ENCODE measurements at places on chromosomes 4 and X.

DNA sequence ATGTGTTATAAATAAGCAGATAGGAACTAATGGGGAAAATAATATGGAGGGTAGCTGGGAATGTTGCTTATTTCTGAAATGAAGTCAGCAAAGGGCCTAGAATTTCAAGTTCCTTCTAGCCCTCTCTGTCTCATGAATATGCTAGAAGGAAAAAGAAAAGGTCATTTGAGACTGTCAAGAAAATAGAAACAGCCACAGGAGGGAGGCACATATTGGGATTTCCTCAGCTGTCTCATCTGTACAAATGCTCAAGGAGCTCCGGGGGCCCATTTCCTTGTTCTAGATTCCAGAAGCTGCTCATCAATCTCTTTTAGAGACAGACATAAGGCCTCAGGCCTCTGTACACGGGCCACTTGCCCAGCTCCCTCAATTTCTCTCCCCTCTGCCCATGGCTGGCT, 127.6 kb upstream of the ETNPPL start:
- no peak for DNase-seq

DNA sequence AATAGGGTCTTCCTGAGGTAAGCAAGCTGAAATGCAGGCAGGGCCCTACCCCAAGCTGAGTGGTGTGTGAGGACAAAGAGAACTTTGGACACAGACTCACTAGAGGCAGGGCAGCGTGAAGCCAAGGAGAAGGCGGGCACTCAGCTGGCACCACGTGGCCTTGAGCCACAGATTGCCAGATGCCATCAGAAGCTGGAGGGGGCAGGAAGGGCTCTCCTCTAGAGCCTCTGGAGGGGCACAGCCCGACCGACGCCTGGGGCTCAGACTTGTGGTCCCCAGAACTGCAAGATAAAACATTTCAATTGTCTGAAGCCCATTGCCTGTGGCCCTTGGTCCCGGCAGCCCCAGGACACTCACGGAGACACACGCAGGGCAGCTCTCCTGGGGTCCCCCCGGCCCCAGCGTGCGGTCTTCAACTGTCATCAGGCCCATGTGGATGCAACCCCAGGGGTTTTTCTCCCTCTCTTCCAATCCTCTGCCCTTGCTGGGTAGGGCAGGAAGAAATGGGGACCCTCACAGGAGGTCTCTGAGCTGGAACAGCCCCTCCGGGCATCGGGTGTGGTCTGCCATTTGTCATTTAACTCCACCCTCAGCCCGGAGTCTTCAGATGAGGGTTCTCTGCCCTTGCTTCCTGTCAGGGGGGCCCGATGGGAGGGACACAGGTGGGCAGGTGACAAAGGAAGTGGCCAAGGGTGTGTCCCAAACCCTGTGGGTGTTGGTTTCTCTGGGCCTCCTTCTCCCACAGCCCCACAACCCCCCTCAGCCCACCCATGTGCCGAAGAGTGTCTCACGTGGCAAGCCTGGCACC, 22.2 kb downstream of the HMX1 start:
- no peak for DNase-seq

GRCh38 chr4:40991908-40992307, 222.4 kb downstream of the APBB2 start:
- no peak for DNase-seq

- no peak for DNase-seq
These were observed 612 bp upstream of the RRAGB start for GRCh38 chrX:55716937-55717336.

GRCh38 chr4:185868983-185869382, 57.0 kb upstream of the SORBS2 start:
- DNase-seq, result no peak

DNA sequence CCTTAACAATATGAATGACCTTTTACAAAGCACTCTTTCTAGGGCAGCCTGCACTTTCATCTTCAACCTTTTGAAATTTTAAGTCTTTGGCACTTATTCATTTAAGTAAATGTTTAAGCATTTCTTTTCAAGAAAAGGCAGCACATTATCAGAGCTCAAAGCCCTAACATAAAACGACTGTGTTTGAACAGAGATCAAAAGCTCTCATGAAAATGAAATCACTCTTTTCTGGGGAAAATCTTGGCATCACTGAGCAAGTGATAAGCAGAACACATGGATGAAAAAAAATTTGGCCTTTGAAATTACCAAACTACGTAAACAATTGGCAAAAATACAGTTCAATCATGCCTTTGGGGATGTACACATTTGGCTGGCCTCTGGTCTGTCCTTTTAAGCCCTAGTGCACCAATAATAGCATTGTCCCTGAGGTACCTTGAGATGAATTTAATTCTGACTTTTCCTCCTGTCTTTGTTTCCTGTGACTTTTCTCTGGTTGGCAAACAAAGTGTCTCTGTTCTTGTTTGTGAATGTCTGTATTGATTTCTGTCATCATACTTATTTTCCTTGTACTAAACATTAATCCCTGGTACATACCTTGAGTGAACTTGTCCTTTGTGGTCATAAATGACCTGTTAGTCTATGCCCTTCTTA, 12.9 kb upstream of the ODAM start:
- DNase-seq, result no peak

GRCh38 chr4:93513851-93514250, 314.7 kb upstream of the ATOH1 start:
- no peak for DNase-seq

- DNase-seq, result no peak
These were observed 8.8 kb downstream of the EPHA5 start for GRCh38 chr4:65661471-65661870.

GRCh38 chrX:133852837-133853356, 132.5 kb downstream of the GPC3 start:
- DNase-seq, result no peak

GRCh38 chr4:52263607-52264006, 212.5 kb downstream of the SPATA18 start:
- DNase-seq, result no peak

DNA sequence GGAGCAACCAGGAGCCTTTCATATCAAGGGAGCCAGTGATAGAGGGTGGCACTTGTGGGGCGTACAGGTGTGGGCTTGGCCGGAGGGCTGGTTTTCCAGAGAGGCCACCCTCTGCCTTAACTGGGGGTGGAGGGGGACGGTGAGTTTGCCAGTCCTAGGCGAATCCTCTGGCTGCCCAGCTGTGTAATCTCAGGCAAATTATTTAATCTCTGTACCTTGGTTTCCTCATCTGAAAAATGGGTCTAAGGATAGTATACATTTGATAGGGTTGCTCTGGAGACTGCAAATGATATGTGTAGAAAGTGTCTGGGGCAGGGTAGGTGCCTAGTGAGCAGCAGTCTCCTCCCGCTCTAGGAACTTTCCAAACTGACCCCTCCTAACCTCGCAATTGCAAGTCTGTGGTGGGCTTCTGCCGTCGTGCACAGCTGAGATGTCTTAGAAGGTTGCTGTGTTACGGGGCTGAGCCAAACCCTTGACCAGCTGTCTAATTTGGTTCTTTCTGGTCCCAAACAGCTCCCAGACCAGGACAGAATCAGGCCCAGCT, 3.8 kb upstream of the CXCR3 start:
- no peak for DNase-seq

GRCh38 chr4:99029852-99030251, 34.3 kb downstream of the METAP1 start:
- no peak for DNase-seq

GRCh38 chr4:87497159-87497558, 32.0 kb downstream of the SPARCL1 start:
- no peak for DNase-seq

DNA sequence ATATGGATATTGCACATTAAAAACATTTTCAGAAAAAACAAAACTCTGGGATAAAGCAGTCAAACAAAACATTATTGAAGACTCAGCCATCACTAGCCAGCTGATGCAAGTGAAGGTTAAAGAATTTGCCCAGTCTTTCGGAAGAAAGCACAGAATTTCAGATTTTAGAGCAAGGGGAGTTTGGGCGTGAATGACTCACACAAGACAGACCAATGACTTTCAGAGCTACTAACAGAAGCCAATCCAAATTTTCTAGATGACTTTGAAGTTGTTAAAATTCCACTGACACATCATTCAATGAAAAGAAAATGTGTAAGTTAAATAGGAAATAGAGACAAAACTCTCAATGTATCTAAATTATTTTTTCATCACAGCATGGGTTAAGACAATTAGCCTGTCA, 4.0 kb downstream of the MRFAP1L1 start:
- DNase-seq, result no peak

GRCh38 chrX:69014200-69014599, 151.1 kb downstream of the PJA1 start:
- no peak for DNase-seq

- no peak for DNase-seq
These were observed 372.6 kb downstream of the FBXO8 start for GRCh38 chr4:173910891-173911290.

GRCh38 chrX:125505207-125505606, 185.5 kb downstream of the TEX13C start:
- no peak for DNase-seq

- DNase-seq, result no peak
These were observed 1196.3 kb downstream of the RAPGEF2 start for GRCh38 chr4:160299177-160299576.

DNA sequence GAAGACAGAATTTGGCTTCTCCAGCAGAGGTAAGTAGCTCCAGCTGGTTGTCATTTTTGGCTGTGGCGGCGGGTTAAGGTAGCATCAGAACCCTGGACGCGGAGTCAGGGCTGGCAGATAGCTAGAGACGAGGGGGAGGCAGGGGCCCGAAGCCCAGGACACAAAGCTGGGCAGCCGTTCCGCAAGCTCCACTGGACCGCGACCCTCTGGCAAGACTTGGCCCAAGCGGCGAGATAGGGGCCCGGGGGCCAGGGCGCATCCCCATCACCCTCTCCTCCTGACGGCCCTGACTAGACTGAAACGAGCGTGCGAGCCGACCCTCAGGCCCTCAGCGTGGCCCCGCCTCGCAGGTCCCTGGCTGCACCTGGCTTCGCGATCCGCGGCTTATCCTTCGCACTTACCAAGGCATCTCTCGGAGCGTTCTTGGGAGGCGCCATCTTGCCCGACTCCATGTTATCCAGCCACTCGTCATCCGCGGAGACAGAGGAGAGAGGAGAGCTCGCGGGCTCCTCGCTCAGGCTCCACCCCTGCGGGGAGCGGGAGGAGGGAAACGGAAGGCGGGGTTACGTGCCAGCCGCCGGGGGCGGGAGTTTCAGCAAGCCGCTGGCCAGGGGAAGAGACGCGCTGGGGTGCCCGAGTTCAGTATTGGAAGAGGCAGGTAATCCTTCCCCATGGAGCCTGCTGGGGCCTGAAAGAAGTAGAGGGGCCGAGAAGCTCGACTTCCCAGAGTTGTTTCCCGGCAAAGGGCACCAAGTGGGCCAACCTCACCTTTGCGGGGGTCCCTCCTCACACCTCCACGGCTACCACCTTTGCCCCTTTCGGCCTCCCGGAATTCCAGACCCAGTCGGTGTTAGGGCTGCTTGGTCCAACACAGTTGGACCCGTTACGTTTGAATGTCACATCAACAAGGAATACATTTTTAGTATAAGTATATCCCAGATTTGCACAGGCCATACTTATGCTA, at the start of gene TAF9B:
TSS of gene TAF9B (minus strand) at position 491 of the 964 bp plus-strand sequence. CDS start at position 452, 39 bp downstream.
- peak; percentile 39 for DNase-seq

DNA sequence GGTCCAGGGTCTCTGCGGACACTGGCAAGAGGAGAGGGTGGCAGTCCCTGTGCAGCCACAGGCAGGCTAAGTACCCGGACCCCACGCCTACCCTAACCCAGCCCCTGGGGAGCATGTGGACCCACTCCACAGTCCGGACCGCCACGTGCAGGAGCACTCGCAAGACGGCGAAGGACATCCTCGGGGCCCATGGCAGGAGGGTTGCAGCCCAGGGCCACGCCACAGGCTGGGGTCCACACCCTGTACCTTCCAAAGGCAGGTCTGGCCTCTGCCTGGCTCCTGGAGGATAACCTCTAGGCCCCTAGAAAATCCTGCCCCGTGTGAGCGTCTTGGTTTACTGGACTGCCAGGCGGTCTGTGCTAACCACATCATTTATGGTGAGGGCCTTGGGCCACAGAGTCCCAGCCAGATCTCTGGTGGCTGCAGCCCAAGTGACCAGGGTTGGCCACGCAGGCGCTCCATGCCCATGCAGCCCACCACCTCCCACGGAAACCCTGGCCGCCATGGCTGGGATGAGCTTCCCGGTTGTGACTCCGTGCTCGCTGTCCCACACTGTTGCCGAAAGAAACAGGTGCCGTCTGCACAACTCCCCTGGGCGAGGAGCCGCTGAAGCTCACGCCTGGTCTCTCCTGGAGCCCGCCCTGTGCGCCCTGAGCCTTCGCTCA, 10.0 kb downstream of the CCNQ start:
- DNase-seq, result no peak

DNA sequence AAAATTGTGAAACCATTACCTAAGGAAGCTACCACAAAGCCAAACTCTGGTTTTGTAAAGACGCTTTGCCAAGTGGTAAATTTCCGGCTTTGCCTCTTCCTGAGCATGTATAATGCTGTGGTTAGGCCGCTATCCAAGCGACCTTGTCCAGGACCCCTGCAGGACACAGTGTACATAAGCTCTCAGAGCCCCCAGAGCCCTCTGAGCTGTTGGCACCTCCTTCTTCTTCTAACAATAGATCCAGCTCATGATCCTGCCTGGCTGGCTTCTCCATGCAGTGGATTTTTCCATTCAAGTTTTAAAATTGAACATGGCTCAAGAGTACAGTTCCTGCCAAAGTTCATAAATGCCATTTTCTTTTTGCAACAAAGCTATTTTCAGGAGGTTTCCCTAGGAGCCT, 326.7 kb downstream of the MAPK10 start:
- no peak for DNase-seq

- no peak for DNase-seq
These were observed 106.2 kb upstream of the AFAP1 start for GRCh38 chr4:8045909-8046308.

DNA sequence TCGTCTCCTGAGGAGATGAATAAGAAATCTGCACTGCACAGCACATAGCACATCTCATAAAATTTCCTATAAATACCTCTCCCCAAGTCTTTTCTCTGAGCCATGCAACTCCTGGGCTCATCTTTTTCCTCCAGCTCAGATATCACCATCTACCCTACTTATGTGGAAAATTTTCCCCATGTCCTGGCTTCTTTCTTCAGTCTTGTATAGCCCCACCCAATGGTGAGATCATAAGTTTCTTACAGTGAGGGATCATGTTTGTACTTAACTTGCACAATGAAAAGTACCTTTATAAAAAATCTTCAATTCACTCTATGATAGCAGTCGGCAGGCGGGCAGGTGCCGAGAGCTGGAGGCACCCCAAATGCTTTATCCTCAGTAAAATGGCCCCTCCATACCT, 198.6 kb upstream of the S100G start:
- no peak for DNase-seq

DNA sequence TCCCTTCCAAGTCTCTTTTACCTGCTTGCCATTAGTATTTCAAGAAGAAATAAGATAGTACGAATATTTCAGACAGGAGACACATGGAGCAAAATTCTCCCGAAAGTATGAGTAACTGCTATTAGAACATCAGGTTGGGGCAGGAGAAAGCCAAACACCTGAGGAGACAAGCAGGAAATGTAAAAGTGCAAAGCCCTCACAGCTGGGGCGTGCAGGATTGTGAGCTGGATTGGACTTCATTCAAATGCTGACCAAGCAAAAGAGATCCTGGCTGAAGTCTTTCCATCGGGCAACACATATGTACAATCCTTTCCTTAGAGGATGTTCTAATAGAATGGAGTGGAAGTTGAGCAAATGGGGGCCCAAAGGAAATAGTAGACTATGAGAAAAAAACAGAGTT, 76.8 kb downstream of the DTHD1 start:
- no peak for DNase-seq

Data from GOT3 (cell line).